ENCODE measurements at places on chromosomes 13 and 19. TPM values are rescaled to one million over a fixed set of nuclear protein-coding genes. Genes with fewer than 3 reads are reported as not detected.
A peak's percentile ranks its signal among the peaks of the same experiment; 100 is the strongest.

GRCh38 chr19:46018729-46019251, 4.1 kb downstream of the PGLYRP1 start:
- DNase-seq: peak; percentile 53

GRCh38 chr13:82674546-82674945, 1207.7 kb downstream of the SLITRK1 start:
- DNase-seq: no peak

GRCh38 chr13:91572439-91572838, 174.0 kb downstream of the GPC5 start:
- no peak for DNase-seq

DNA sequence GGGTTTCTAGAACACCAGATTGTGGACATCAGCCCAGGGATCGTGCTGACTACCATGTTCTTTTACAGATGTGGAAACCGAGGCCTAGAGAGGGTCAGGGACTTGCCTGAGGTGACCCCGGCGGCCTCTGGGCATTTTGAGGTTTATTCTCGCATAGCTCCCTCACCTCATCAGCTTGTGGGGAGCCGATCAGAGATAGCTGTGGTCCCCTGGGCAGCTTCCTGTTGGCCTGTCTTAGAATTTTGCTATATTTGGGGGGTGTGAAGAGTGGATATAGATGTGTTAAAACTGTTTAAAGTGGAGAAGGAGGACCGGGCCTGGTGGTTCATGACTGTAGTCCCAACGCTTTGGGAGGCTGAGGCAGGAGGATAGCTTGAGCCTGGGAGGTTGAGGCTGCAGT, 6.9 kb downstream of the ARHGEF1 start:
- no peak for DNase-seq

GRCh38 chr19:49064768-49065611, at the start of gene NTF4:
Gene NTF4, minus strand, starts transcription at chr19:49064818. Its CDS starts 2,821 bp downstream, at chr19:49061997.
- DNase-seq: no peak

Gene UPK1A
- total RNA-seq: not detected

Gene DACH1
- 4.9 TPM for total RNA-seq

Data from sciatic nerve (tissue), 2 donors.